ENCODE measurements at places on chromosomes 2 and 18.

- peaks cover 1% of the 10 kb centered on the region for H3K4me1 ChIP-seq
- no peaks in the 10 kb centered on the region for H3K36me3 ChIP-seq
- peak overlapping the region; percentile 80 for H3K4me3 ChIP-seq
These were observed 36.2 kb downstream of the PTPN18 start for GRCh38 chr2:130391872-130392670.

DNA sequence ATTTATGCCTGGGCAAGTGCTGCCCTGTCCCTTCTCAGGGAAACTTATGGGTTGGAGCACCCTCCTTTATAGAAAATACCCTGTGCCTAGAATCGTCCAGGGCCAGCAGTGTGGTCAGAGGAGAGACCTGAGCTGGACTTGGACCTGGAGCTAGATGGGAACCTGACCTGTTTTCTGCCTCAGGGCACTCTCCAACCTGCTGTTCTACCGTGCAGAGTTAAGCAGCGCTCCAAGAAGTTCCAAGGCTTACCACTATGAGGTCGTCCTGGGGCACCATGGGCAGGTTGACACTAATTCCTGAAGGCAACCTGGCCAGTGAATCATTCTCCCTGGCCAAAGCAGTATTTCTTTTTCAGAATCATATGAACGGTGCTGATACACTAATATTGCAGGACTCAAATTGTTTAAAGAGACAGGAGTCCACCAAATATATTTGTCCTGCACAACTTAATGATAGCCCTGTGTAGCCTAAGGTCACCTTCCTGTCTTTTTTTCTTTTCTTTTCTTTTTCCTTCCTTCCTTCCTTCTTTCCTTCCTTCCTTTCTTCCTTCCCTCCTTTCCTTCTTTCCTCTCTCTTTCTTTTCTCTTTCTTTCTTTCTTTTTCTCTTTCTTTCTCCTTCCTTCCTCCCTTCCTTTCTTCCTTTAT, 455.4 kb upstream of the HNMT start:
- H3K27me3 ChIP-seq: no peaks in the 10 kb centered on the region
- H3K36me3 ChIP-seq: no peaks in the 10 kb centered on the region
- no peak overlapping the region for H3K4me3 ChIP-seq
- DNase-seq: no peak
- H3K4me1 ChIP-seq: no peaks in the 10 kb centered on the region

GRCh38 chr18:5998907-5999306, 103.6 kb upstream of the TMEM200C start:
- H3K36me3 ChIP-seq: no peaks in the 10 kb centered on the region
- H3K4me3 ChIP-seq: no peak overlapping the region
- no peak for DNase-seq
- no peaks in the 10 kb centered on the region for H3K27me3 ChIP-seq

- H3K36me3 ChIP-seq: no peaks in the 10 kb centered on the region
- DNase-seq: no peak
- H3K4me3 ChIP-seq: no peak overlapping the region
These were observed 99.7 kb upstream of the SMAD7 start for GRCh38 chr18:49050452-49050851.

GRCh38 chr2:185215497-185215896, 523.1 kb upstream of the FSIP2 start:
- H3K27ac ChIP-seq: no peak overlapping the region
- no peak overlapping the region for H3K4me3 ChIP-seq
- no peaks in the 10 kb centered on the region for H3K36me3 ChIP-seq
- H3K4me1 ChIP-seq: no peaks in the 10 kb centered on the region
- no peaks in the 10 kb centered on the region for H3K27me3 ChIP-seq
- no peak for DNase-seq

- H3K4me1 ChIP-seq: no peaks in the 10 kb centered on the region
- no peak overlapping the region for H3K4me3 ChIP-seq
- H3K27ac ChIP-seq: no peak overlapping the region
- H3K27me3 ChIP-seq: no peaks in the 10 kb centered on the region
These were observed 18.1 kb upstream of the GCFC2 start for GRCh38 chr2:75728614-75729419.

GRCh38 chr2:211867845-211868451, 670.7 kb downstream of the ERBB4 start:
- no peaks in the 10 kb centered on the region for H3K36me3 ChIP-seq
- no peak overlapping the region for H3K4me3 ChIP-seq
- H3K4me1 ChIP-seq: no peaks in the 10 kb centered on the region
- no peak for DNase-seq
- no peaks in the 10 kb centered on the region for H3K27me3 ChIP-seq

- no peak for DNase-seq
- no peaks in the 10 kb centered on the region for H3K36me3 ChIP-seq
These were observed 97.6 kb downstream of the CTAGE1 start for GRCh38 chr18:22320155-22320554.

DNA sequence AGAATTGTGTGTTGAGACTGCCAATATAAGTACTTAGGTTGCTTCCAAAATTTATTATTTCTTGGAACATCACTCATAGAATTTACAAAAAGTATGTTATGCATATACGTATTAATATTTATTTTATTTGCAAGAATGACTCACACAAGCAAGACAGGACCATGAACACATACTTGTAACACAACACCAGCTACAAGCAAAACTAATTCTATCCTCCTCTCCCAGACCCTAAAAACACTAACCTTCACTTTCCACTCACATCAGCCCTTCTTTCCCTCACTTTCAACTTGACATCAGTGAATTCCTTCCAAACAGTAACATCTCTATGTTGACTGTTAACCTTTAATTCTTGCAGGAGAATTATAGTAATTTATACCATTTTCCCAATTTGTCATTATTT, 24.3 kb downstream of the OSBPL1A start:
- no peak overlapping the region for H3K4me3 ChIP-seq
- H3K27me3 ChIP-seq: no peaks in the 10 kb centered on the region
- H3K27ac ChIP-seq: no peak overlapping the region
- no peaks in the 10 kb centered on the region for H3K4me1 ChIP-seq
- no peak for DNase-seq

GRCh38 chr18:2406544-2406943, 164.8 kb downstream of the METTL4 start:
- no peak for DNase-seq
- no peak overlapping the region for H3K4me3 ChIP-seq
- H3K27ac ChIP-seq: no peak overlapping the region
- no peaks in the 10 kb centered on the region for H3K36me3 ChIP-seq

DNA sequence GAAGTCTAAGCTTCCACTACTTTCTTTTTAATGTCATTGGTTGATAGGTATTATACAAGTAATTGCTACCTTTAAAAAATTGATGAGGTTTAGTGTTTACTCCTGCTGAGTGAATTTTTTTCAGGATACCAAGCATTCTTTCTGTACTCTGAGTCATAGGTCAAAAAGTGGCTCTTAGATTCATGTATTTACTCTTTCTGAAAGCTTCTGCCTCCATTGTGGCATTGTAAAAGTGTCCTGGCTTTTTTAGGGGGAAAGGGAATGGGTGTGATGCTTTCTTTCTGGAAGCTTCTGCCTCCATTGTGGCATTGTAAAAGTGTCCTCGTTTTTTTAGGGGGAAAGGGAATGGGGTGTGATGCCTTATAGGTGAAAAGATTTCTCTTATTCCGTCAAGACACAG, 286.5 kb downstream of the LPIN1 start:
- no peak overlapping the region for H3K4me3 ChIP-seq
- no peak overlapping the region for H3K27ac ChIP-seq
- no peak for DNase-seq
- no peaks in the 10 kb centered on the region for H3K36me3 ChIP-seq
- no peaks in the 10 kb centered on the region for H3K4me1 ChIP-seq

DNA sequence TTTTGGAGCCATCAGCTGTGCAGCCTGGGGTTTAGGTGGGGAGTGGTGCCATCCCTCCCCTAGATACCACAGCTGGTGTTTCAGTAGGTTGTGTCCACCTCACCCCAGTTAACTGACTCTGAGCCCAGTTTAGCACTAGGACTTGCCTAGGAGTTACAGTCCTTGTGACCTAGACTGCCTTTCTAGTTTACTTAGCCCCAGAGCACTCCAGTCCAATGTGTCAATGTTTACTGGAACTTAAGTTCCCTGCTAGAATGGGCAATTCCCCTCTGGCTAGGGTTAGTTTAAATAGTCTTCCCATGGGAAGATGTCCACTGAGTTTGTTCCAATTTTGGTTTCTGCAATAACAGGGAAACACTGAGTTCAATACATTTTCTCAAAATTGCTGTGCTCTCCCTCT, 909.2 kb downstream of the CCDC85A start:
- H3K36me3 ChIP-seq: no peaks in the 10 kb centered on the region
- H3K4me3 ChIP-seq: no peak overlapping the region
- H3K27me3 ChIP-seq: no peaks in the 10 kb centered on the region
- H3K4me1 ChIP-seq: no peaks in the 10 kb centered on the region
- no peak for DNase-seq

GRCh38 chr2:58064086-58064485, 17.5 kb downstream of the VRK2 start:
- no peaks in the 10 kb centered on the region for H3K27me3 ChIP-seq
- no peaks in the 10 kb centered on the region for H3K36me3 ChIP-seq
- no peak overlapping the region for H3K4me3 ChIP-seq
- H3K4me1 ChIP-seq: no peaks in the 10 kb centered on the region
- no peak overlapping the region for H3K27ac ChIP-seq

- H3K27ac ChIP-seq: no peak overlapping the region
- no peaks in the 10 kb centered on the region for H3K4me1 ChIP-seq
- no peak for DNase-seq
- no peaks in the 10 kb centered on the region for H3K27me3 ChIP-seq
- no peaks in the 10 kb centered on the region for H3K36me3 ChIP-seq
These were observed 175.3 kb upstream of the EPHA4 start for GRCh38 chr2:221747289-221747972.

DNA sequence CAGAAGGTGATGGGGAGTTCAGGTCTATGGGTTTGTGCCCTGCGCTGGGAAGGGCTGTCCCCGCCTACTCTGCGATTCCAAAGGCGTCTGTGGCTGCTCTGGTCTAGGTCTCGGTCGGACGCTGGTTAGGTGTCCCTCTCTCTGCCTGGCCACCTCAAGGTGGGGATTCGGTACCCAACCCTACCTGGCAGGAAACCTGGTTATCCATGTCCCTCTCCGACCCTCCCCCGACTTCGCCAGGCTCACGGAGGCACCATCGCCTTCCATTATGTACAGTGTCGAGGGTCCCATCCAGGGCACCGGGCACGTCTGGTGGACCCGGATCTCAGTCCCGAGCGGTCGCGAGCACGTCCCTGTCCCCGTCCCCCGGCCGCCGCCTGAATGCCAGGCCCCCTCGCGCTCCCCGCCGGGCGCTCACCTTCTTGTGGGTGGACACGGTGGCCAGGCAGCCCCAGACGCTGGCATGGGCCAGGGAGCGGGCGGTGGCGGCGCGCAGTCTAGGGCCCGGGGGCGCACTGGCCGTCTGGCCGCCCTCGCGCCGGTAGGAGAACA, 628 bp downstream of the CREG2 start:
- H3K36me3 ChIP-seq: no peaks in the 10 kb centered on the region
- peaks cover 22% of the 10 kb centered on the region for H3K27me3 ChIP-seq
- no peak overlapping the region for H3K4me3 ChIP-seq
- H3K4me1 ChIP-seq: peaks cover 3% of the 10 kb centered on the region
- H3K27ac ChIP-seq: no peak overlapping the region
- no peak for DNase-seq

DNA sequence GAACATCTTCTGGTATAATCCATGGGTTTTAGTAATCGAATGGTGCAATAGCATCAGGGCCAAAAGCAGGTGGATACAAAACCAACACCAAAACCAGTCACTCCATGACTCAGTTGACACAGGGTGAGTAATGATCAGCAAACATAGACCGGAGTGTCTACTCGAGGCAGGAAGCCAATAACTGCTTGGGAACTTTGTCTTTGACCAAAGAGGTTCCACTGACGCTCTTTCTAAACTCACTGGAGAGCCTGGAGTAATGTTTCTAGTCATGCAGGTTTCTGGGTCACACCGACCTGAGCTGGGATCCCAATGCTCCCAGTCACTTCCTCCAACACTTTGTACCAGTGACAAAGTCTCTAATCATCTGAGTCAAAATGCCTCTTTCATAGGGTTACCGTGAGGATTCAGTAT, 30.9 kb downstream of the MREG start:
- no peaks in the 10 kb centered on the region for H3K4me1 ChIP-seq
- H3K27me3 ChIP-seq: no peaks in the 10 kb centered on the region
- no peaks in the 10 kb centered on the region for H3K36me3 ChIP-seq
- no peak overlapping the region for H3K27ac ChIP-seq

DNA sequence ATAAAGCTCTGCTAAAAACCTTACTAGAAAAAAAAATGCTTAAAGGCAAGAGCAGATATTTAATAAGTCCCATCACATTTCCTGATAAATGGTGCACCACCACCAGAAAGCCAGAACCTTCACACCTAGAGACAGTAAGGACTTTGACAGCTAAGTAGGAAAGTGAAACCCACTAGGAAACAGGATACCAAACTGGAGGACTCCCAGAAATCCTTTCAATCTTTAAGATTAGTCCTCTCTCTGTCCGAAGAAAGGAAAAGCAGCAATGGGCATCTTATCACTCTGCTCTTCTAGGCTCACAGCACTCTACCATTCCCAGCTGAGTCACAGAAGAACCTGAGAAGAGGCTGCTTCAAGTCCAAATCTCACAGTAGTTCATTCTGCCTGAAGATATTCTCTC, 3.7 kb downstream of the DYM start:
- DNase-seq: peak; percentile 29
- peaks cover 2% of the 10 kb centered on the region for H3K4me1 ChIP-seq
- H3K27me3 ChIP-seq: no peaks in the 10 kb centered on the region
- no peak overlapping the region for H3K27ac ChIP-seq
- no peak overlapping the region for H3K4me3 ChIP-seq

- DNase-seq: no peak
- no peaks in the 10 kb centered on the region for H3K36me3 ChIP-seq
- H3K4me1 ChIP-seq: no peaks in the 10 kb centered on the region
- no peak overlapping the region for H3K4me3 ChIP-seq
- H3K27me3 ChIP-seq: no peaks in the 10 kb centered on the region
- H3K27ac ChIP-seq: no peak overlapping the region
These were observed 51.3 kb downstream of the TMEM247 start for GRCh38 chr2:46530639-46531038.

DNA sequence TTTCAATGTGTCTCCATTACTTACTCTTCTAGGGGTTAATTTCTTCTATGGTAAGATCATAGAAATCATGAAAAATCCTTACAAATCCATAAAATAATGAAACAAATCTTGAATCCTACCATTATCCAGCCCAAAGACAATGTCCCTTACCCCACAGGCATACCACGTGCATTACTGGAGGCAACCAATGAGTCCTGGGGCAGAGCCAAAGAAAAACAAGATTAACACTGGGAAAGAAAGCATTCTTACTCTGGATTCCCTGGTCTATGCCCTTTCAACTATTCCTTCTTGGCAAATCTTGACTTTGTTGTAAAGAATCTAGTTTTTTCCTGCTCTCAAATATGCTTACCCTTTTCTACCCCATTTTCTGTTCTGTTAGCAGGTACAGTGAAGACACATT, 3.1 kb upstream of the GALNT1 start:
- peak; percentile 27 for DNase-seq
- H3K27ac ChIP-seq: no peak overlapping the region
- no peak overlapping the region for H3K4me3 ChIP-seq
- peaks cover 2% of the 10 kb centered on the region for H3K4me1 ChIP-seq
- H3K36me3 ChIP-seq: no peaks in the 10 kb centered on the region

Data from small intestine (tissue), 16 donors.